ENCODE measurements at places on chromosomes 7 and 10.

- DNase-seq, result peak; percentile 1
Measured at GRCh38 chr7:86407291-86407690, 236.4 kb upstream of the GRM3 start.

DNA sequence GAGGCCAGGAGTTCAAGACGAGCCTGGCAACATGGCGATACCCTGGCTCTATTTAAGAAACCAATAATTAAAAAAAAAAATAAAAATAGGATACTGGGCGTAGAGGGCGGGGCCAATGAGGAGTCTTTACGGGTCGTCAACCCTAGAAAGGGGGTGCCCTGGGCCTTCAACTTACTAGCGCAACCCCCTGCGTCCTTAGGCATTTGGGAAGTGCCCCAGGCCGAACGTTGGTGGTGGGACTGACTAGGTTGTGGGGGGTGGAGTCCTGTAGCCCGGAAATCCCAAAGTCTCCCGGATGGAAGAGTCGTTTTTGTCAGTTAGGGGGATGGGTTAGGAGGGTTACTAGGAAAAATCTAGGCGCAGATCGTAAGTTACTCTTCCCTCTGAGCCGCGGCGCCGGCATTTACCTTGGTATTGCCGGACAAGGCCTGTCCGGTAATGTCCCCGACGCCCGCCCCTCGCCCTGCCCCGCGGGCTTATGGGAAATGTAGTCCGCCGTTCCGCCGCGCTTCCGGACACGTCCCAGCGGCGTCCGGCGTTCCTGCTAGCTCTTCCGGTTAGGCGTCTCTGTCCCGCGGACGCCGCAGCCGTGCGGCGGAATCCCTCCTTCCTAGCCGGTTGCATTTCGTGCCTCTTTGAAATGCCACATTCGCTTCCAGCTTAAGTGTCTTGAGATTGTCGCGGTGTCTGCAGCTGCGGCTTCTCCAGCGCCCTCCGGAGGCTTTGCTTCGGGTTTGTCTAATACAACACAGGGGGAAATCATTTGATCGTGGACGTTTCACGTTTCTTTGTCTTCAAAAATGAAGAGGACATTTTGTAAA lies 1.3 kb upstream of the ACBD5 start:
- DNase-seq, result peak; percentile 86

DNA sequence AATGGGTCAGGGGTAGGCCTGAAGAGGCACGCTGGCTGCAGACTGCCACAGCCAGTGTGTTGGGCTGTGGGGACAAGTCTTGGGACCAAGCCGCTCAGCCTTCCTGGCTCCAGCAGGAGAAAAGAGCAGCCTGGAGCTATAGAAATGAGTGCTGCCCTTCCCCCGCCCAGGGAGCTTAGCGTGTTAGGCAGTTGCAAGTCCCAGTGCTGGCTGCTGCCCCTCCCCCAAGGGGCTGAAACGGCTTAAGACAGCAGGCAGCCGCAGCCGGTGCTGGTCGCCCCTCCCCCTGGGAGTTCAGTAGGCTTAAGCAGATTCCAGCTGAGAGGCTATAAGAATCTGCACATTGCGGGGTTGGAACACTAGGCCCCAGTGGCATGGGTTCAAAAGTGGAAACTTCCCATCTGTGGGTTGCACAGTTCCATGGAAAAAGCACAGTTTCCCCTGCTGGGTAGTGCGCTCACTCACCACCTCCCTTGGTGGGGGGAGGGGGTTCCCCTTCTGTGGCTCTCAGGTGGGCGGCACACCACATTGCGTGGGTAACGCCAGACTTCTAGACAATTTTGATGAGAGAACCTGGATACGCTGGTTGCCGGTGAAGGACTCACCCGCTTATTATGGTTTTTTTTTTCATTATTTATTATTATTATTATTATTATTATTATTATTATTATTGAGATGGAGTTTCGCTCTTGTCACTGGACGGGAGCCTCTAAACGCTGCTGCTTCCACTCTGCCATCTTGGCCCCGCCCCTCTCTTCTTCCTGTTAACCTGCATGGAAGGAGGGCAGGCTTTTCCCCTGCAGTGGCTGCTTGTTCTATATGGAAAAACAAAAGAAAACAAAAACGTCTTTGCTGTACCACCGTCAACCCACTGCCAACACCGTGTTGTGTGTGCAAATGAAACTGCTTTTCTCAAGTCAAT lies 151.1 kb downstream of the CXCL12 start:
- no peak for DNase-seq

GRCh38 chr10:61321041-61321857 lies 131.9 kb downstream of the TMEM26 start:
- no peak for DNase-seq

GRCh38 chr7:107027208-107027607 lies 17.3 kb upstream of the PRKAR2B start:
- DNase-seq, result no peak

- no peak for DNase-seq
Measured at GRCh38 chr10:47331491-47331890, 9.2 kb downstream of the GDF2 start.

DNA sequence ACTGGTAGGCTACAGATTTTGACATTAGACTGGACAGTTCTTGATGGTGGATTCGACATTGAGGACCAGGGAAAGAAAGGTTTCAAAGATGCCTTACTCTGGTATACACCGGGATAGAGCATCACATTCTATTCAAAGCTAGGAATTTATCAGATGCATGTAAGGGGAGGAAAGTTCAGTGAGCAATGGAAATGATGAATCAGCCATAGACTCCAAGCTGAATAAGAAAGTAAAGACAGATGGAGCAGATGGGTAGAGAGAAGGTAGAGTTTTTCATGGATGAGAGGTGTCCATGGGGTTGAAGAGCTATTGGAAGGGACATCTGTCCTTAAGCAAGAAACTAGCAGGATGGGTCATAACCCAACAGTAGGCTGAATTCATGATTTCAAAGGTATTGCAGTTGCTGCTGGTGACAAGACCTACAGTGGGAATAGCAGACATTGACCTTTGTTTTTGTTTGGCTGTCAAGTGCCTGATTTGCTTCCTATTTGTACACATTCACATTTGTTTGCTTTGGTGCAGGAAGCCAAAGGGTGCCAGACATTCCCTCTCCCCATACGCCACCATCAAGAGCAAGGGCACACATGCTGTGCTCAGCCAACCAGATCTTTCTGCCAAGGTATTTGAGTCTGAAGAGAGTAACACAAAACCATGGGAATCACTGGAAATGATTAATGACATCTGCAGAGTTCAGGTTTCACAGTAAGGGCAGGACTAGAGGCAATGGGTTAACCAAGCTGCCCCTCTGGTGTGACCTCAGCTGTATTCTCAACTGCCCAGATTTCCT lies 8.6 kb upstream of the CACUL1 start:
- DNase-seq, result peak; percentile 25

- DNase-seq, result no peak
Measured at GRCh38 chr10:128047991-128048818, 78.0 kb downstream of the MKI67 start.

- peak; percentile 62 for DNase-seq
Measured at GRCh38 chr10:33600381-33600780, 265.9 kb upstream of the NRP1 start.

GRCh38 chr10:18523025-18523424 lies 128.4 kb downstream of the NSUN6 start:
- DNase-seq, result no peak
